Dorsolateral prefrontal cortex (tissue), 122 donors: ENCODE measurements at places on chromosomes 4 and X. TPM values are rescaled to one million over a fixed set of nuclear protein-coding genes. Genes with fewer than 3 reads are reported as not detected.

- no peak for DNase-seq
These were observed 859.3 kb downstream of the RPA4 start for GRCh38 chrX:97743014-97743413.

DNA sequence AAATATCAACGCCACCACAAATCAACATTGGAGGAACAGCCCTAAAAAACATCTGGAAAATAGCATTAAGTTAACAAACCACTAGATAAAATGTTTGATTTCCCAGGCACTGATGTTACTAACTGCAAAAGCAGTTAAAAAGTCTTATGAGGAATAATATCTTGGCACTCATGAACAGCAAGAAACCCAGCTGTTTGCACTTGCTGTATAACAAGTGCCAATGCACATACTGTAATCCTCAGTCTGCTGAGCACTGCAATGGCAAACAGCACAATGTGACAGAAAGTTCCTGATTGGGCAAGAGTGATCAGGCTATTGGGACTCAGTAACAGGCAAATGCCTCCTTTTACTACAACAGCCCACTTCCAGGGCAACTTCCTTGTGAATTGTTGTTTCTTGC lies 20.8 kb upstream of the SEC24B start:
- no peak for DNase-seq

GRCh38 chr4:1841201-1841886 lies 14.6 kb downstream of the LETM1 start:
- DNase-seq = no peak

GRCh38 chr4:117326091-117326490 lies 240.7 kb upstream of the TRAM1L1 start:
- DNase-seq = no peak

Gene PNMA6A
- 40.1 TPM for total RNA-seq

GRCh38 chr4:148834804-148835631 lies 392.8 kb upstream of the NR3C2 start:
- no peak for DNase-seq

- DNase-seq = peak; percentile 55
These were observed 69.5 kb upstream of the BRWD3 start for GRCh38 chrX:80879143-80879542.

DNA sequence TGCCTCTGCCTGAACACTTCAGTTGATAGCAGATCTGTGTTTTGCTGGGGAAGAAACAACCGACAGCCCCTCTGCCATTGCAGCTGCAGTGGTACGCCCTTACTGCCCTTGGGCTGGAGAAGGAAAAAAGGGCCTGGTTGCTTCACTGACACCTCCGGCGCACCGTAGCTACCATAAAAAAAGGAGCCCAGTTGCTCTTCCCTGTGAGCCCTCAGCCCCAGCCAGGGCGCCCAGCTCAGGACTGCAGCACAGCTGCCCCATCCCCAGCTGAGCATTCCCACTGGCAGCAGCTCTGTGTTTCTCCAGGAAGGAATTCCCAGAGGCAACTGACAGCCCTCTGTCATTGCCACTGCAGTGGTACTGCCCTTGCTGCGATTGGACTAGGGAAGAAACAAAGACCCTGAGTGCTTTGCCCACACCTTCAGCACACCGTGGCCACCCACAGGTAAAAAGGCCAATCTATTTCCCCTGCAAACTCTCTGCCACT lies 142.7 kb downstream of the DKK2 start:
- no peak for DNase-seq

- peak; percentile 41 for DNase-seq
These were observed 28.1 kb downstream of the BEX3 start for GRCh38 chrX:103404231-103405008.

Gene HSFX3
- not detected for total RNA-seq

Gene NIPAL1
- 1.5 TPM for total RNA-seq

DNA sequence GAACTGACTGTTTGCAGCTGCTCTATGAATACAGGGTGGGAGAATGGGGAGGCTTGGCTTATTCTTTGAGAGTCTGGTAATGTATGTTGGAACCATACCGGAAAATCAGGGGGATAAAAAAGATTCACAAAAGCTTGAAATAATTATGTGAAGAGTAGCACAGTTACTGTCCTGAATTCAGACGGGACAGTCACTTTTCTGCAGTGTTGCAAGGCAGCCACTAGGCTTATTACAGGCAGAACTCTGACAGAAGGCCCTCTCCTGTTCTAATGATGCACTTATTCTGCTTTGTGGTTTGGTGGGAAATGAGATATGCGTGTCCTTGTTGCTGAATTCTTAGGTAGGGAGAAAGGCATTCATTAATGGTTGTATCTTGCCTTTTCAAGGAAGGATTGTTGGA lies 37.2 kb downstream of the GUCY1B1 start:
- DNase-seq = no peak

GRCh38 chrX:123477673-123478072 lies 255.2 kb downstream of the THOC2 start:
- no peak for DNase-seq

GRCh38 chr4:81896936-81897335 lies 425.2 kb upstream of the RASGEF1B start:
- DNase-seq = no peak

DNA sequence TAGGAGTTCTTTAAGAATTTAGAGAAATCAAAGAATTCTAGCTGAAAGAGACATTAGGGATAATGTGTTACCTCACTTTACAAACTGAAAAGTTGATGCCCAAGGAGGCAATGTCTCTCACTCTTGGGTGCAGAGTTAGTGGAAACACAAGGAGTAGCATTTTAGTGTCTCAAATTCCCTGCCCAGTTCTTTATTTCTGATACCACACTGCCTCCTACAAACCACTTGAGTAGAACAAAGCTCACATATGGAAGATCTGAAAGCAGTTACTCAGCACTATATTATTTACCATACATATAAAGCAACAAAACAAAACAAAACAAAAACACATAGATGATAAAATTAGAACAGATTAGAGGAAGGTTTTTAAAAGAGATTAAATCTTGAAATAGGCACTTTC lies 124.2 kb downstream of the REELD1 start:
- no peak for DNase-seq

Gene STK26
- 2.1 TPM for total RNA-seq

DNA sequence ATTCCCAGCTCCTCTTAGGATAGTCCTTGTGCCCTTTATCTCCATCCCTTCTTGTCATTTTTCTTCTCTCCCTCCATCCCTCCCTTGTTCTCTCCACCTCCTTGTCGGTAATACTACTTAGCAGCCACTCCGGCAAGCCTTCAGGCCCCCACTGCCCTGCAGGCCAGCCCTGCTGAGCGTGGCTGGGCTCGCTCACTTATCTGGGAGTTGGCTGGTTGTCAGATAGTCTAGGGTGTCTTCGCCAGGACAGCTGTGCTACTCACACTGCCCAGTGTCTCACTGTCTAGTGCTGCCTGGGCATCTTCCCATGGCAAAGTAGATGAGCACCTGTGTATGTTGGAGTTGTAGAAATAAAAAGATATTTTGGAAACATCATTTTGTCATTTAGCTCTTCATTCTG lies 75.0 kb downstream of the STK32B start:
- no peak for DNase-seq

Gene MTNR1A
- not detected for total RNA-seq

DNA sequence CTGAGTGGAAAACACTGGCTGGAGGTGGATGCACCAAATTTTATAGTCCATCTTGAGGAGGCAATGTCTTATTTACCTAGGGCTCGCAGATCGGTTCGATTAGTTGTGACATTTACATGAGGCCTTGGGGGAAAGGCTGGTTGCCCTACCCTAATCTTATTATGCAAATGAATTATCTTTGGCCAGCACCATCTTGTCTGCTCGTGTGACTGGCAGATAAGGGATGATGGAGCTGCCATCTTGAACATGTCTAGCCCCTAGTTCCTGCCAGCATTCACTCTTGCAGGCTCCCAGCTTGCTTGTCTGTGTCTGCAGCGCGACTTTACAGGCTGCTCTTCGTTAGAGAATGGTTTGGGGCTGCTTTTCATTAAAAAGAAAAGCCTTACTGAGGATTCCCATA lies 61.9 kb downstream of the SEC24B start:
- no peak for DNase-seq

Gene TMPRSS11B
- not detected for total RNA-seq
